Fibroblast of lung (primary cell): ENCODE measurements at places on chromosomes 6 and 20. TPM values are rescaled to one million over a fixed set of nuclear protein-coding genes. Genes with fewer than 3 reads are reported as not detected.

Gene FLRT3
- total RNA-seq = 5.1 and 7.6 TPM in 2 replicates

Gene KHDRBS2
- total RNA-seq = not detected in 2 replicates

Gene JPH2
- total RNA-seq = 0.51 and 0.66 TPM in 2 replicates

Gene FNDC11
- 1.0 and 1.7 TPM in 2 replicates for total RNA-seq

Gene ADTRP
- 1.3 and 1.7 TPM in 2 replicates for total RNA-seq

Gene ADGB
- total RNA-seq = not detected in 2 replicates

Gene LIN28B
- not detected in 2 replicates for total RNA-seq
